Right hindlimb (tissue), 1 donor: ENCODE measurements at places on chromosomes 6 and 20.

- no peak for DNase-seq
Observed at GRCh38 chr6:162976141-162976540, 248.4 kb downstream of the PACRG start.

- DNase-seq, result no peak
Observed at GRCh38 chr6:153170511-153170910, 39.4 kb upstream of the RGS17 start.

DNA sequence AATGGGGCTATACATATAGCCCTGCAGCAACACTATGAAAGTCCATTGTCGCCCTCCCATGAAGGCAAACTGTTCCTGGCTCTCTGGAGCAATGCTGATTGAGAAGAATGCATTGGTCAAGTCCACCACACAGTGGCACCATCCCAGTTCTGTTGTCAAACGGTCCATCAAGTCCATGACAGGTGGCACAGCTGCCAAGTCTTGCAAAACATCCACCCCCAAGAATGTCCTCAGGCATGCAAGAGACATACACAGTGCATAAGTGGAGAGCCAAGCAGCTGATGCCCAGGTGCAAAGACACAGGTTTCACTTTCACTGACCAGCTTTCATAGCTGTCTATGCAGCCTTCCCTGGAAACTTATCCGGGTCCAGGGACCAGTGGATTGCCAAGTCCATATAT lies 17.5 kb downstream of the ZNF391 start:
- DNase-seq, result no peak

GRCh38 chr6:138666636-138667035 lies 106.9 kb upstream of the CCDC28A start:
- no peak for DNase-seq

GRCh38 chr6:161107779-161108730 lies 116.5 kb downstream of the MAP3K4 start:
- DNase-seq, result no peak

DNA sequence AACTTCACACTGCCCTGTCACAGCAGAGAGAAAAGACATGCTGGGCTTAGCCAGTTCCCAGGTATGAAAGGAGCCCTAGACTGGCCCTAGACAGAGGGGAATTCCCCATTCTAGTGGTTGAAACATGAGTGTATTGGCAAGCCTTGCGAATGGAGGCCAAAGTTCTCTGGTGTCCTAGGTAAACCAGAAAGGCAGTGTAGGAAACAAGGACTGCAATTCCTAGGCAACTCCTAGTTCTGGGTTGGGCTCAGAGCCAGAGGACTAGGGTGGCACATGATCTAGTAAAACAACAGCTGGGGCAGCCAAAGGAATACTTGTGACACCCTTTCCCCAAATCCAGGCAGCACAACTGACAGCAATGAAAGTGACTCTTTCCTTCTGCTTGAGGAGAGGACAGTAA lies 265.0 kb upstream of the EPHA7 start:
- no peak for DNase-seq

- no peak for DNase-seq
Observed at GRCh38 chr6:50845499-50846143, 26.9 kb downstream of the TFAP2B start.

DNA sequence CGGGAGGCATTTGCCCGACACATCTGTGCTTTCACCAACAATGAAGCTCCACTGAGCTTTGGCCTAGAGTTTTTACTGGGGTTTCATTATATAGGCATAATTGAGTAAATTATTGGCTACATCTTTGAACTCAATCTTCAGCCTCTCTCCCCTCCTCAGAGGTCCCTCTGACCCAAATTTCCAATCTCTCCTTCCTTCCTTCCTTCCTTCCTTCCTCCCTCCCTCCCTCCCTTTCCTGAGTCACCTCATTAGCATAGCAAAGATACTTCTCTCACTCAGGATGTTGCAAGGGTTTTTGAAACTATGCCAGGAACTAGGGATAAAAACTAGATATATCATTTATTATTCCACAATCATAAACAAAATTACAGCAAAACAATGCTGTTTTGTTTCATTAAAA lies 238.2 kb upstream of the PRND start:
- DNase-seq, result no peak

- DNase-seq, result no peak
Observed at GRCh38 chr20:36314734-36315544, 8.8 kb downstream of the DLGAP4 start.

DNA sequence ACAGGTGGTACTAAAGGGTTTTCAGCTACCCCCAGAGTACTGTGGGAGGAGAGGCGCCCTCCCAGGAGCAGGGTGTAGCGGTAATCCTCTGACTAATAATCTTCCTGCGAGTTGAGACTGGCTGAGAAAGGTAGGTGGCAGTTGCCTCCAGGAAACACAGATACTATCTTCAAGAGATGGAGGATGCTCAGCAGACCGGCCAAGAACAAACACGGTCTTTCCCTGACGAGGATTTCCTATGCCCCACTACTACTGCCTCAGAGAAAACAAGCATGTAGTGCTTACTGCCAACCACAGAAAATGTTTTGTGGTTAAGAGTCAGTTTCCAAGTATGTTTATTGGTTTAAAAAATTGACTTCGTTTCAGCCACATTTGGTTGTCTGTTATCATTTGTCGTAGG lies 26.8 kb downstream of the C6orf89 start:
- DNase-seq, result no peak

DNA sequence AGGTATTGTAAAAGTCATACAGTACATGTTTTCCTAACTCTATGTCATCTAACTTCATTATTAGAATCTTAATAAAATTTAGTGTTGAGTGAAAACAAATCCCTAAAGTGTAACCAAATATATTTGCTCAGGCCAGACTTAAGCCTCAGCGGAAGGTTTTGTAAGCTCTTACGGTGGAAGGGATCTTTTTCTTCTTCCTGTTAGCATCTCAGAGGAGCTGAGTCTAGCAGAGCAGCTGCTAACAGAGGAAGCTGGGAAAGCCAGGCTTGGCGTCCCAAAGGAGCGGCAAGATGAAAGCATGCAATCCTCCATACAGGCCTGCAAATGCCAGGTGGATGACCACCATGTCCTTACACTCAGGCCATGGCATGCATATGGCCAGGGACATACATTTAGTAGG lies 72.4 kb downstream of the ADTRP start:
- DNase-seq, result peak; percentile 54

GRCh38 chr6:25138934-25139415 lies 140.2 kb upstream of the CARMIL1 start:
- no peak for DNase-seq

DNA sequence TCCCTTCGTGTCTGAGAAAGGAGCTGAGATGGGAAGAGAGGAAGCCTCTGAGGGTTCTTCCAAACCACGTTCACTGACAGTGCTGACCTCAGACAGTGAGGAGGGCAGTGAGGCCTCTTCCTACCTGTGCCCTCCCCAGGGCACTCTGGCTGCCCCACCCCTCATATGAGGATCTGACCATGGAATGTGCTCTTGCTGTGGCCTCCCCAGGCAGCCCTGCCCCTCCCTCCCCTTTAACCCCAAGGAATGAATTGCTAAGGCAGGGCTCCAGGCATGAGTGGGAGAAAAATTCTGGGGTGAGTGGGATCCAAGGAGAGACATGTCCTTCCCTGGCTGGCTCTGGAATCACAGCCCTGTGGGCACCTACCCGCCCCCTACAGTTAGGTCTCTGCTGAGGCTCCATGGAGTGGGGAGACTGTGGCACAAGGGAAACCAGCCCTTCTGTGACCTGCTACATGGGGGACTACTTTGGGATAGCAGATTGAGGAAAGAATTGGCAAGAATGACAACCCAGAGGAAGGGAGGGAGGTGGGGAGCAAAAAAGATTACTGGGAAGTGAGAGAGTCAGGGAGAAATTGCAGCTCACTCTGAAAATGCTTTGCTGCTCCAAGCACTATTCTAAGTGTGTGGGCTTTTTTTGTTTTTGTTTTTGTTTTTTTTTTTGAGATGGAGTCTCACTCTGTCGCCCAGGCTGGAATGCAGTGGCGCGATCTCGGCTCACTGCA lies 29.4 kb downstream of the TNXB start:
- DNase-seq, result no peak

DNA sequence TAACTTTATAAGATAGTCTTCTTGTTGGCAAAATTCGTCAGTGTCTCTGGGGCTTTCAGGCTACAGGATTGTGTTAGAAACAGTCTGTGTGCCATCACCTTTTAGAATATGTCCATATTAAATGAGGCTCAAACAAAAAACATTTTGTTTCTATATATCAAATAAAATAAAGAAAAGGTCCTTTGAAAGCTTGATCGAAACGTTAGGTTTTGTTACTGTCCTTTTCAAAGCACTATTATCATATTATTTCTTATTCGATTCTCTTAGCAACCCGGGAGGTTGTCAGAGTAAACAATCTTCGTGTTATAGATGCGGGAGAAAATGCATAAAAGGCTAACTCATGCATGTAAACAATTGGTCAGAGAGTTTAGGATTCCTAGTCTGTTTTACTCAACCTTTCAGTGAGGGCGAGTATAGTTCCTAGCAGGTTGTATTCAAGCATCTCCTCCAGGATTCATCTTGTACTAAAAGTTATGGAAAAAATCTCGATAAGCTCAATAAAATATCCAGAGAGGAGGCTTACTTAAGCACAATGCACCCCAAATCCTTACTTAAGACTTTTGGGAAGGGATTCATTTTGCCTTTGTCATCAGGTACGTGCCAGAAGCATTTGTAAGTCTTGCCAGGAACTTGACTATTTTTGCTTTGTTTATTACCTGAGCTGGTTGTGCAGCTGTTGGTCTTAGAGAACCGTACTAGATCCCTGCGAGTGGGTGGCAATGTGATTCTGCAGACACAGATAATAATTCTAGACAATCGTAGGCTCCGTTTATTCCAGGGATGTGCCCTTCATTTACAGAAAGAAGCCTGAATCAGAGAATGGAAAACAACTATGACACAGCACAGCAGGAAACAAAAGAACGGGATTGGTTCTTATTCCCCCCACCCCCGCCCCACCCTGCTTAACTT lies 159.6 kb upstream of the ZNF217 start:
- no peak for DNase-seq
